RPMI8226 (cell line): ENCODE measurements at places on chromosomes 7 and 10.

DNA sequence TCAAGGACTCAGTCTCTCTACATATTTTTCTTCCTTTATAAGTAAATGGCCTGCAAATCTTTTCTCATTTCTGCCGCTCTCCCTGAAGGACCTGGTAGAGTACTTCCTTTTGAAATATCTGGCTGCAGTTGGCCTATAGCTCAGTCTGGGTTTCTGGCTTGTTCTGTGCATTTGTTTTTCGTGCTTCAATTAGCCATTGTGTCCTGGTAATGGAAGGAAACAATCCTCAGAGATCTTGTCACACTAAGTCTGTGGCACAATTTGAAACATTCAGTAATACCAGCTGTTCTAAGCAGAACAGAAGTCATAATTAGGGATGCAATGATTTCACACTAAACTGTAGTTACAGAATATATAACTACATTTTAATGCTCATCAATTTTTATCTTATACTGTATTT lies 545.0 kb downstream of the NRG3 start:
- DNase-seq: no peak

DNA sequence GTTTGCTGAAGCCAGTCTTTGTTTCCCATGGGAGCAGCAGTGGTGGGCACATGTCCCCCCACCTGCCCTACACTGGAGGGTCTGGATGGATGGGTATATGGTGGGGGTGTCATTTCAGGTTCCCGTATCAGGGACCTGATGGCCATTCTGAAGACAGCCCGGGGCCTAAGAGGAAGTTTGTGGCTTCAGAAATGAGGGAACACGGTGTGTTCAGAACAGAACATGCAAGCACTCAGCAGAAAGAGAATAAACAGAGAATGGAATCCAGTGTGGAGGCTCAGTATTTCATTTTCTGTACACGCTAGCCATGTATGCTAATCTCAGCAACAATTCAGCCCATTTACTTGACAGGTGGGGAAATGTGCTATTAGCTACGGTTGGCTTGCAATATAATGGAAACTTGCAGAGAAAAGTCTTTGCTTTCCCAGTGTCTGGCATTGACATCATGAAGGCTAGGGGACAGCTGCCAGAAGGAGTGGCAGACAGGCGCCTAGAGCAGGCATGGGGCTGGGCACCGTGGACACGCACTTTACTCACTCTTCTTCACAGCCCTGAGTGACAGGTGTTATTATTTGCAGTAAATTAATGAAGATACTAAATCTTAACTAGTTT lies 98.6 kb downstream of the ELMO1 start:
- no peak for DNase-seq

GRCh38 chr10:116073001-116073400 lies 200.0 kb downstream of the GFRA1 start:
- DNase-seq: no peak

DNA sequence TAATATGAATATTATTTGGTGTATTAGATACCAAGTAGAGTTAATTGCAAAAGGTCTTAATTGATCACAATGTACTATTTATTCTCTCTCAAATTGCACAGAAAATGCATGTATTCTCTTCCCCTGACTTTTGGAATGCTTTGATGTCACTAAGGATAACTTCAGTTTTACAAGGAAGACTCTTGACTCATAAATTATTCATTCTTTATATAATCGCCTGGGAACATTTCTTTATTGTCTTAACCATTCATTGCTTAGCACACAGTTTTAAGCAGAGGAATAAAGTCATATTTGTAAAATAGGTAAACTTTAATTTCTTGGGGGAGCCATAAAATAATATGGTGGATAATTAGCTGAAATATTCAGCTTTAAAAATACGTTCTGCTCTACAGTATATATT lies 306.0 kb upstream of the TMEM229A start:
- no peak for DNase-seq

DNA sequence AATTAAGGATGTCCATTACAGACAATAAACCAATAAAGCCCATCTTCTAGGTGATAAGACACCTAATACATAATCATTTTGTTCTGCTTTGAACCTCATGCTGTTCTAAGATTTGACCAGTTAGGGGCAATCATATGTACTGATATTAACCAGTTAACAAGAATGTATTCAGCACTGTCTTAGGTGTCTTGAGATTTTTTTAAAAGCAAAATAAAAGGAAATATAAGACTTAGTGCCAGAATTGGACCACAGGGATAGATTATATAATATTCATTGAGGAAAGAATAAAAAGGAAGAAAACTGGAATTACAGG lies 32.0 kb downstream of the IMMP2L start:
- no peak for DNase-seq

- DNase-seq: no peak
Observed at GRCh38 chr10:11893749-11894278, 70.7 kb downstream of the PROSER2 start.

DNA sequence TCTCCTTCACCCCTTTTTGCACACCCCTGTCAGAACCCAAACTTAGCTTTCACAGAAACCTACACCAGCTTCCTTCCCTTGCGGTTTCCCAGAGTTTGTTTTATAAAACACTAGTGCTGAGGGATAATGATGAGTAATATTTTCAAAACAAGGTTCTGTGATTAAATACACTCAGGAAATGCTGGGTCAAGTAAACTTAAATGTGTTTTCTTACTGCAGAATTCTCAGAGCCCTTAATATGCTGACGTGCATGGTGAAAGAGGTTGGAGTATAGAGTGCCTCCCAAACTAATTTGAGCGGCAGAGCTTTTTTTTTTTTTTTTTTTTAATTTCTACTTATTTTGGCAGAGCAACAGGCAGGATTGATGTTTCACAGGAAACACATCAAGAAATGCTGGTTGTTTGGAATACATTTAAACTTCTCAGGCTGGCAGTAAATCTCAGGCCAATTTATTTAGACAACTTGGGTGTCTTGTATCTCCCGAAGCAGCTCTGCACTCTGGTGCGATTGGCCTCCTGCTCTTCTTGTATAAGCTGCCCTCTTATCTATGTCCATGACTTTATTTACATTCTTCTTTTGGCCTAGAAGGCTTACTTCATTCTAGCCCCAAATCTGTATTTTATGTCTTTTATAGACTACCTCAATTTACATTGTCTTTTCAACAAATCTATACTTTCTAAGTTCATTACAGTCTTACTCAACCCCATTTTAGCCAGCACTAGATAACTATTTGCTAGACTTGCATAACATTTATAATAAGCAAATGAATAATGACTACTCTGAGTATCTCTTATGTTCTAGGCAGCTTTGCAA lies 165.4 kb downstream of the BMPER start:
- DNase-seq: no peak

- DNase-seq: no peak
Observed at GRCh38 chr10:118710487-118710886, 44.3 kb downstream of the CACUL1 start.

GRCh38 chr10:117647306-117647705 lies 104.8 kb downstream of the EMX2 start:
- no peak for DNase-seq

DNA sequence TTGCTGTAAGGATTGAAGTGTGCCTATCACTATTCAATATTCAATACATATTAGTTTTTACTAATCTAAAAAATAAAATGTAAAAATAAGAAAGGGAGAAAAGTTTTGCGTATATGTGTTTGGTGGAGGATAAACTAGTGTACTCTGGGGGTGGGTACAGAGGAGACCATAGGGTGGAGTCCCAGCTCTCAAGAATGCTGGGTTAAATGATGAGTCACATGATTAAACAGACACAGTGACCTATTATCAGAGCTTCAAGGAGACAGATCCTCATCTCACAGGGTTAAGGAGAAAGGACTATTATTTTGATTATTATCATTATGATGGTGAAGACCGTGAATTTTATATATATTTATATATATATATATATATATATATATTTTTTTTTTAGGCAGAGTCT lies 77.5 kb downstream of the AFAP1L2 start:
- DNase-seq: no peak

- no peak for DNase-seq
Observed at GRCh38 chr10:132735923-132736391, 50.0 kb downstream of the NKX6-2 start.

- DNase-seq: no peak
Observed at GRCh38 chr10:71161425-71161824, 50.9 kb upstream of the UNC5B start.

- DNase-seq: no peak
Observed at GRCh38 chr7:106451171-106451570, 166.4 kb upstream of the NAMPT start.

DNA sequence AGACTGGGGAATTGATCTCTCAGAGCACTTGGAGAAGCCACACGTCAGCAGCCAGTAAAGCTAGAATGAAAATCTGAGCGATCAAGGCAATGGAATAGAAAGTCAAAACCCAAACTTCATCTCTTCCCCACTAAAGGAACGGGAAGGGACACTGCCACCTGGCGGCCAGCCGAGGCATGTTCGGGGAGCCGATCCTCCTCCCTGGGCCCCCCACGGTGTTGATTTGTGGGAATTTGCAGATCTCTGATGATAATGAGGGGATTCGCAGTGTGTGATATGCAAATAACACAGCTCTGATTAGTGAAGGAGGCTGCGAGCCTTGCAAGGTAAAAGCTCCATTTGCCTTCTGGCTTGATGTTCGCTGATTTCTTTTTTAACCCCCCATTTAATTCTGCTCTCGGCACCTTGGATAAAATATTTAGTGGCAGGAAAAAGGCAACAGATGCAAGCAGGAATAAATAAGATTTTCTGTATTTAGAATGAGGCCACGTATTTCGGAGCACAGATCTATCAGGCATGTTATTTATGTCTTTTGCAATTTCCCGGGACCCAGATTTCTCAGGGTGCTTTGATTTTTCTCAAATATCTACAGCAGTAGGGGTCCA lies 258.6 kb downstream of the PAXIP1 start:
- peak; percentile 59 for DNase-seq

DNA sequence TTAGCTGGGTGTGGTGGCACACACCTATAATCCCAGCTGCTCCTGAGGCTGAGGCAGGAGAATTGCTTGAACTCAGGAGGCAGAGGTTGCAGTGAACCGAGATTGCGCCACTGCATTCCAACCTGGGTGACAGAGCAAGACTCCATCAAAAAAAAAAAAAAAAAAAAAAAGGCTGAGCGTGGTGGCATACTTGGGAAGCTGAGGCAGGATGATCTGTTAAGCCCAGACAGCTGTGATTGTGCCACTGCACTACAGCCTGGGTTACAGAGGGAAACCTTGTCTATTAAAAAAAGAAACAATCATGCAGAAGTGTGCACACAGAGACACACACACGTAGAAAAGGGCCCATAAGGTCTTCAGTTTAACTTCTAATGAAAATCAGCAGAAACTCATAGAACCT lies 150.6 kb downstream of the TPST1 start:
- DNase-seq: no peak

GRCh38 chr10:86671985-86672710 lies 3.8 kb downstream of the LDB3 start:
- no peak for DNase-seq

GRCh38 chr7:13028036-13028824 lies 340.8 kb downstream of the ARL4A start:
- DNase-seq: no peak

GRCh38 chr10:35580423-35580770 lies 24.7 kb upstream of the GJD4 start:
- no peak for DNase-seq

- no peak for DNase-seq
Observed at GRCh38 chr10:72772031-72772430, 80.1 kb downstream of the MCU start.

GRCh38 chr7:88243345-88243909 lies 23.6 kb upstream of the SRI start:
- DNase-seq: peak; percentile 53

DNA sequence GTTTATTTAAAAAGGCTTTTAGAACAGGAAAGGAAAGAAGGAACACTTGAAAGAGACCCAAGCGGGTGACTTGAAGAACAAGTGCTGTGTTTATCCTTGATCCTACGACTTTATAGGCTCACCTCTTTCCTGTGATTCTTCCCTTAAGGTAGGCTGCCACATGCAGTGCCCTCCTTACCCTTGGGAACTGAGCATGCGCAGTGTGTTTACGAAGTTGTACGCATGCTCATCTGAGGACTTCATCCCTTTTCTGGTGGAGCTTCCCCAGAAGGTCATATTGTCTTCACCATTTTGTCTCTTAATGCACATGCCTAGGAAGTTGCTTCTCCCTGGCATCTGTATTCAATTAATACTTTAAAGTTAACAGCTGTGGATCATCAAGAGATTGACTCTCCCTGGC lies 49.9 kb upstream of the VOPP1 start:
- no peak for DNase-seq

DNA sequence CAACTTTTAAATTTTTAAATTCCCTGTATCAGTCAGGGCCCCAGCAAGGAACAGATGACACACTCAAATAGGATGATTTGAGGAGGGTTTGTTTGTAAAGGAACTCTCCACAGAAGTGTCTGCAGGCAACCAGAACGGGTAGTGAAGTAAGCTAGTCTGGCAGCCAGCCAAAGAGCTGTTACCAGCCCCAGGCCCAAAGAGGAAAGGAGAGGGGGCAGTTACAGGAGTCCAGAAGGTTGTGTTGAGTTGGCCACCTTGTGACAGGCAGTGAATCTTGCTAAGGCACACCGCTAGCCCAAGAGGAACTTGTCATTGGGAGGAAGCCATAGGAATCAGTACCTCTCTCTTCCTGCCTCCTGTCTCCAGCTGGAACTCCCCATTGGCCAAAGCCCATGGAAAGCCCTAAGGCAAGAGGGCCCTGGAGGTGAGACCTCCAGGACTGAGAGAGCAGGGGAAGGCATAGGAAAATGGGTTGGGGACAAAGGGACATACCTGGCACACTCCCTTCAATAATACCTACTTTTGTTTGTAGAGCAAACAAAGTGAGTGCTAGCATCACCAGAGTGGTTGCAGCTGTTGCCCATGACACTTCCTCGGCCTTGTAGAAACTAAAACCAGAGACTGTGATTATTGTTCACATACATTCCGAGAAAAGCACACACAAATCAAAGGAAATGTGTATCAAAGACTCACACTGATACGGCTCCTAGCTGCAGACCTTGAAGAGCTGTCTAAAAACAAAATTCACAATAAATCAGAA lies 25.4 kb upstream of the GATAD1 start:
- DNase-seq: peak; percentile 54

DNA sequence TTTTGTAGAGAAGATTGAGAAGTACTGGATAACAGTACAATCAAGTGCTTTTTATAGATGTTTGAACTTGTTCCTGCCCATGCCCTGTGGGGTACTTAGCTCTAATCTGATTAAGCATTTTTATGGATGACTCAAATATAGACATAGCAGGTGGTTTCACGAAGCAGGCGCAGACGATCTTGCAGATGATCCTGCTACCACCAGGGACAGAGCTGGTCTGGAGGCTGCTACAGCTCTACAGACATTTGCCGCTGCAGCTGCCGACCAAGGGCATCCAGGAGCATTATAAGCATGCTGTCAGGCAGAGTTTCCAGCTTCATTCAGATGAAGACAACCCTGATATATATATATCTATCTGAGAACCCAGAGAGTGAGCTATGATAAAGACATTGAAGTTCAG lies 650.4 kb downstream of the NXPH1 start:
- DNase-seq: peak; percentile 10

- DNase-seq: no peak
Observed at GRCh38 chr10:129424978-129425377, 42.1 kb upstream of the MGMT start.
